ENCODE measurements at places on chromosomes 6 and 20. TPM values are rescaled to one million over a fixed set of nuclear protein-coding genes. Genes with fewer than 3 reads are reported as not detected.

The HTR1E gene
- 0.96 TPM for polyA plus RNA-seq

The OSER1 gene
- 46.9 TPM for polyA plus RNA-seq

The CNKSR3 gene
- polyA plus RNA-seq: 59.9 TPM

The KLHDC3 gene
- 109 TPM for polyA plus RNA-seq

DNA sequence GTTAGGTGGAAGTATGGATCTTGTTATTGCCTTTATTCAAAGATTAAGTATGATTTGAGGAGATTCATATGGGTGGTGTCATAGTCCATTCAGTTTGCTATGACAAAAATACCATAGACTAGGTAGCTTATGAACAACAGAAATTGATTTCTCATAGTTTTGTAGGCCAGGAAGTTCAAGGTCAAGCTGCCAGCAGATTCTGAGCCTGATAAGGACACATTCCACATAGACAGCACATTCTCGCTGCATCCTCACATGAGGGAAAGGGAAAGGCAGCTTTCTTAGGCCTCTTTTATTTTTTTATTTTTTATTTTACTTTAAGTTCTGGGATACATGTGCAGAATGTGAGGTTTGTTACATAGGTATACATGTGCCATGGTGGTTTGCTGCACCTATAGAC, 27.7 kb downstream of the ME1 start:
- DNase-seq: no peak

- no peak for DNase-seq
These were observed 1.8 kb downstream of the TIAM2 start for GRCh38 chr6:154996841-154997311.

- DNase-seq: no peak
These were observed 67.9 kb upstream of the GATA5 start for GRCh38 chr20:62543470-62544302.

DNA sequence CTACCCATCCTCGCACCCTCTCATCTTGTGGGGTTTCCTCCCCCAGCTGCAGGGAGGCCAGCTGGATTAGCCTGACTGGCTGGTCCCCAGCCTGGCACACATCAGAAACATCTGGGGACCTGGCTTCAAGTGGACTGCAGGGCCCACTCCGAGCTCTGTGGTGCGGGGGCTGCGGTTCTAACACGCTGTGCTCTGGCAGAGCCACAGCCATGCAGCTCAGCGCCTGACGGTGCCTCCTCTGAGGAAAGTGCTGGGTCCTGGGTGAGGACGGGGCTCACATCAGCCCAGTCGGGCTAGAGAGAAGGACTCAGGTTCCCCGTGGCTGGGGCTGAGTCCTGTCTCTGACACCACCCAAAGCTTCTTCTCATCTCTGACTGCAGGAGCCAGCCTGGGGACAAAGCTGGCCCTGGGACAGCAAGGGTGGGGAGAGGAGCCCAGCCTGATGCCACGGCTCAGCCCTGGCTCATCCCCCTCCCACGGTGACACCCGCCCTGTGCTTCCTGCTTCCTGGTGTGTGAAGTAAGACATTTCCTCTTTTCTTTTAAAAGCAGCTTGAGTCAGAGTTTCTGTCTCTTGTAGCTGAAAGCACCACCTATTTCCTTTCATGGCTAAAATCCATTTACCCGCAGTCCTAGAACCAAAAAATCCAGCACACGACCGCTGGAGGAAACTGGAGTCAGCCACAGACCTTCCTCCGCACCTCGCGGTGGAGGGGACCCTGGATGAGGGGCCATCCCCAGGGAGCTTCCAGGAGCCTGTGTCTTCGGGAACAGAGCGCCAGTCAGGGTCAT, 127.4 kb upstream of the AFDN start:
- DNase-seq: no peak

GRCh38 chr20:58818586-58819285, 32.0 kb downstream of the GNAS-AS1 start:
- DNase-seq: no peak

DNA sequence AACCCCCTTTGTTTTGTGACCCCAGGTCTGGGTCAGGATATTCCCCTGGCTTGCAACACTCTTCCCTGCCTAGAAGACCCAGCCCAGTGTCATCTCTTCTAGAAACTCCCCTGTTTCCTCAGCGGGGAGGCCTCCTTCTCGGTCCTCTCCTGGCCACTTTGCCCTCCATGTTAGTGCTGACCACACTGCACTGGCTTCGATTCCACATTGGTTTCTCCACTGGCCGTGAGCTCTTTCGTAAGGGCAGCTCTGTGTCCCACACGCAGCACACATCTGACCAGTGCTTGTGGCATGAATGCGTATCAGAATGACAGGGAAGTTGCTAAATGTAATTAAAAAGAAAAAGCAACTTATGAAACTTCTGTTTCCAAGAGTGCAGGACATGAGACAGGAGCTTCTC, 49.4 kb upstream of the FNDC1 start:
- DNase-seq: no peak

GRCh38 chr6:128033156-128033555, 132.3 kb upstream of the THEMIS start:
- DNase-seq: no peak

All from left renal cortex interstitium (tissue), 4 donors.